ENCODE measurements at places on chromosomes 13 and 19.

- DNase-seq, result no peak
Measured at GRCh38 chr13:61908906-61909615, 493.4 kb upstream of the PCDH20 start.

DNA sequence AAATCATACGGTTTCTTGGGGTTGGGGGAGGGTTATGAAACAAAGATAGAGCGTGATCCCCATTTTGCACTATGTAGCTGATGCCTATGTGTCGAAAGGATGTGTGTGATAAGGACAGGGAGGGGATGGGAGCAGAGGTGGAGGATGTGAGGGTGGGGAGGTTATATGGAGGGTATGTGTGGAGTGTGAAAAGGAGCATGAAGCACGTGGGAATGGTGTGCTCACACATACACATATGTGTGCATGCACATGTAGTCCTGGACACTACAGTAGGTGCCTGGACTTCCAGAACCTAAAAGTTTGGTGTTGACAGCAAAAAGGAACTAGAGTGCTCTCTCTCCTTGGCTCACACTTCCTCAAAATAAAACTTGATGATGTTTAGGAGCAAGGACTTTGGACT is 25.4 kb downstream of the STOML3 start:
- no peak for DNase-seq

DNA sequence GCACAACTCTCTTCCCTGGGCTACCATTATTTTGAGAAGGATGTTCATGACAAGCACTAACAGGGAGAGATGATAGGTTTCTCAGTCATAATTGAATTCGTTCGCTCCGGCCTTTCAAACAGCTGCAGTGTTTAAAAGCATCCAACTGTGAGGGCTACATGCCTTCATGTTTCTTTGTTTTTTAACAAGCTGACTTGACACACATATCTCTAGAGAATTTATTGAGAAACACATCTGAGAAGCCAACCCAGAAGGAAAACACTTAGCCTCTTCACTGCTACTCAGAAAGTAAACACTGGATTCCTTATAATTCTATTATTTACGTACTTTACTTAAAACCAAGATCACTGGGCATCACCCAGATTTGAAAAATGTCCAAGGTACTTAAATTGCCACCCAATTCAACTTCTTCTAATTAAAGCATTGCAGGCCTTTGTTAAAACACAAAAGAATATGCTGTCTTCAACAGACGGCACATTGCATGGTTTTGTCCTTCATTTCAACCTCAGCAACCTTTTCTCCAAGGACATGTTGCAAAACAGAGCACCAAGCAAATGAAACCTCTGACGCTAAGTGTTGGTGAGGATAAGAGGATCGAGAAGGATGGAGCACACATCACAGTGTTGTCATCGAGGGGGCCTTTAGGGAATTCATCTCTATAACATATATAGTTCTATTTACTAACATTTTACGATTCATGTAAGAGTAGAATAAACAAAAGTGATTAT is 75.8 kb downstream of the TBC1D4 start:
- no peak for DNase-seq

- DNase-seq, result peak; percentile 30
Measured at GRCh38 chr19:2461751-2462634, 5.2 kb upstream of the LMNB2 start.

DNA sequence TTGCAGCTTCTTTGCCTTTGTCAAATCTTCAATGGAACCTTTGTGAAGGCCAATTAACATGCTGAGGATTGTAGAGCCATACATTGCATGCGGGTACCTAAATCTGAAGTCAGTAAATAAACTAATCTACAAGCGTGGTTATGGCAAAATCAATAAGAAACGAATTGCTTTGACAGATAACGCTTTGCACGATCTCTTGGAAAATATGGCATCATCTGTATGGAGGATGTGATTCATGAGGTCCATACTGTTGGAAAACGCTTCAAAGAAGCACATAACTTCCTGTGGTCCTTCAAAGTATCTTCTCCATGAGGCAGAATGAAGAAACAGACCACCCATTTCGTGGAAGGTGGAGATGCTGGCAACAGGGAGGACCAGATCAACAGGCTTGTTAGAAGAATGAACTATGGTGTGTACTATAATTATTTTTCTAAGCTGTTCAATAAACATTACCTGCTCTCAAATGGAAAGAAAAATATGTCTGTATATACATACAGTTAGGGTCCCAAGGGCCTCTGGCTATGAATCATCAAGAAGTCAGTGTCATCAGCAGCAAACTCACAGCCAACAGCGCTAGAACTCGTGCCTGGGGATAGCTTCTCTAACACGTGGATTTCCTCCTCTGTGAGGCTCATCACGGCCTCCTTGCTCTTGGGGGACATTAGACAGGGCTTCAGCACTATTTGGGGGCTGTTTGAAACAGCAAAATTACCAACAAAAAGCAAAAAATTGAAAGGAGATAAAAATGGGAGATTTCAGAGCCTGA is 2.9 kb upstream of the CD70 start:
- DNase-seq, result no peak

- DNase-seq, result no peak
Measured at GRCh38 chr13:41075034-41075433, 13.7 kb downstream of the WBP4 start.

GRCh38 chr13:21883713-21884112 is 212.8 kb downstream of the FGF9 start:
- no peak for DNase-seq

- no peak for DNase-seq
Measured at GRCh38 chr19:48461982-48462655, 6.7 kb downstream of the KCNJ14 start.

DNA sequence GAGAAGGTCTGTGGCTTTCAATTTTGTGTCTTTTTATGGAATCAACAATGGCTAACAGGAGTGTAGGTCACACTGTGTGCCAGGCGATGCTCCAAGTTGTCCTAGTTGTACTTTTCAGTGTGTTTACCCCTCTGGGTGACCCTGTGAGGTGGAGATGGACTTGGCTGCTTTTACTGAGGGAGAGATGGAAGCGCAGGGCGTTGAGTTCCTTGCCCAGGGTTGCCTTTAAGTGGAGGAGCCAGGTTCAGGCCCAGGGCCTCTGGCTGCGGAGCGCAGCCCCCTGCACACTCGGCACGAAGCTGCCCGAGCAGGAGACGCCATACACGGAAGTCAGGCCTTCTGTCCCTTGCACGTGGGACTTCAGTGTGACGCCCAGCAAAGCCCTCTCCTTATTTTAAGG is 112.8 kb downstream of the RAB20 start:
- no peak for DNase-seq

DNA sequence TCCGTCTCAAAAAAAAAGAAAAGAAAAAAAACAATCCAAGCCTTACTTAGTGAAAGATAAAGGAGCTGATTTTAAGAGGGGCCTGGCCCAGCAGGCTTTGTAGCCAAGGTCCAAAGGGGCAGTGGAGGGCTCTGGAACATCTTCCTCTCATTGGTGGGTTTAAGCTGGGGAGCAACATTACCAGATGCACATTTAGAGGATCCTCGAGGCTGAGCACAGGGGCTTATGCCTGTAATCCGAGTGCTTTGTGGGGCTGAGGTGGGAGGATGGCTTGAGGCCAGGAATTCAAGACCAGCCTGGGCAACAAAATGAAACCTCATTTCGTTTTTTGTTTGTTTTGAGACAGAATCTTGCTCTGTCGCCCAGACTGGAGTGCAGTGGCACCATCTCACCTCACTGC is 8.0 kb upstream of the TMEM160 start:
- no peak for DNase-seq

GRCh38 chr13:32880636-32881035 is 135.6 kb upstream of the KL start:
- no peak for DNase-seq

DNA sequence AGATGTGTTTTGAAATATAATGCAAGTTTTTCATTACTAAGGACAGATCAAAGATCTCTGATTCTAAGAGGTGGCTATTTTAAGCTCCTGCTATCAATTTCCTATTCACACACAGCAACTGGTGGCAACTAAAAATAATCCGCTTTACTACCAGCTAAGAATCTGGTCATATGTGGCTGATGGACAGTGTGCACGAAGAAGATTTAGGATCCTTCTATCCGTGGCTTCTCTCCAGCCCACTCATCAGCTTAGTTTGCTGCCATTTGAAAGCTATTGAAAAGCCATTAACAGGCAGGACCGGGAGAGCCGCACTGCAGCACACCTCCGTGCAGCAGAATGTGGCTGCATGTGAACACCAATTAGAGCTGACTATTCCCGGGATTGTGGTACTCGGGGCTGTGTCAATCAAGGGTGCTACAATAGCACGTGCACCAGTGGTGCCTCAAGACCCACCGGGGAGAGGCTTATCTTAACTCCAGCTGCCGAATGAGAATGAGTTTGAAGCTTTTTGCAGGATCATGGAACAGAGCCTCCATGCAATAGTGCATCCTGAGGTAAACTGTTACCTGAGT is at the start of gene MYO16:
Gene MYO16 (plus strand): TSS at position 431 of the 572 bp plus-strand sequence. CDS start 234 bp downstream, outside the sequence.
- no peak for DNase-seq

DNA sequence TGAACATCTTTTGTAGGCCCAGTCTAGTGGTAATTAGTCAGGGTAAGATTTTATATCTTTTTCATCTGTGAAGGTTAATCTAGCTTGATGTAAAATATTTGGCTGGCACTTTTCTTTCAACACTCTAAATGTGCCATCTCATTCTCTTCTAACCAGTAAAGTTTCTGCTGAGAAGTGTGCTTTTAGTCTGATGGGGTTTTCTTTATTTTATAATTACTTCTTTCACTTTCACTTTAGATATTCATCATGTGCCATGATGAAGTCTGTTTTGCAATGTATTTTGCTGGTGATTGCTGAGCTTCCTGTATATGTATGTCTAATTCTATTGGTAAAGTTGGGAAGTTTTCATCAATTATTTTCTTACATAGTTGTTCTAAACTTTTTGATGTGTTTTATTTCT is 31.9 kb downstream of the ZNF726 start:
- no peak for DNase-seq

DNA sequence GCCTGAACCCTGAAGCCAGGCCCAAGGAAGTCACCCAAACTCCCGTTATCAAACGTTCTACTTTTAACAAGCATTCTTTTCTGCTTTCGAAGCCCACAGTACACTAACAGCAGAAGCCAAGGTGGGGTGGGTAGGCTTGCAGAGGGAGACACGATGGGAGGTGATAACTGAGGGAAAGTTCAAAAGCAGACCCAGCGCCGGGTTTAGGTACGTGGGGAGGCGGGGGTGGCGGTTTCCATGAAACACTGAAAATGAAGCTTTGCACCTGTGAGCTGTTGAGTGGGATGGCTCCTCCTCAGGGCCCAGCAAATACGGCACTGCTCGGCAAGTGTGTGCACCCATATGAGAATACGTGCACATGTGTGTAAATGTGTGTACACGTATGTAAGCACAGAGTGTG is 49.8 kb downstream of the KLF2 start:
- DNase-seq, result no peak

DNA sequence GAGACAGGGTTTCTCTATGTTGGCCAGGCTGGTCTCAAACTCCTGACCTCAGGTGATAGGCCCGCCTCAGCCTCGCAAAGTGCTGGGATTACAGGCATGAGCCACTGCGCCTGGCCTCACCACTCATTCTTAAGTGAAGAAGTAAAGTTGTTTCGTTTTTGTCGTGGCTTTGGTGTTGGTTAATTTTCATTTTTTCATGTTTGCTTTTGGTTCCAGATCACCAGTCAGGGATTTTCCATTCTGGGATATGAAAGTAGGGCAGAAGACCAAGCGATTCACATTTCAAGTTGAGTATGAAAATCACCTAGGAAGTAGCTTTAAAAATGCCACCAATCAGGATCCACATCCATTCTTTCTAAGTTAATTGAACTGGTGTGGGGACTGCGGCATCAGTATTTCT is 289.9 kb downstream of the DIAPH3 start:
- DNase-seq, result no peak

DNA sequence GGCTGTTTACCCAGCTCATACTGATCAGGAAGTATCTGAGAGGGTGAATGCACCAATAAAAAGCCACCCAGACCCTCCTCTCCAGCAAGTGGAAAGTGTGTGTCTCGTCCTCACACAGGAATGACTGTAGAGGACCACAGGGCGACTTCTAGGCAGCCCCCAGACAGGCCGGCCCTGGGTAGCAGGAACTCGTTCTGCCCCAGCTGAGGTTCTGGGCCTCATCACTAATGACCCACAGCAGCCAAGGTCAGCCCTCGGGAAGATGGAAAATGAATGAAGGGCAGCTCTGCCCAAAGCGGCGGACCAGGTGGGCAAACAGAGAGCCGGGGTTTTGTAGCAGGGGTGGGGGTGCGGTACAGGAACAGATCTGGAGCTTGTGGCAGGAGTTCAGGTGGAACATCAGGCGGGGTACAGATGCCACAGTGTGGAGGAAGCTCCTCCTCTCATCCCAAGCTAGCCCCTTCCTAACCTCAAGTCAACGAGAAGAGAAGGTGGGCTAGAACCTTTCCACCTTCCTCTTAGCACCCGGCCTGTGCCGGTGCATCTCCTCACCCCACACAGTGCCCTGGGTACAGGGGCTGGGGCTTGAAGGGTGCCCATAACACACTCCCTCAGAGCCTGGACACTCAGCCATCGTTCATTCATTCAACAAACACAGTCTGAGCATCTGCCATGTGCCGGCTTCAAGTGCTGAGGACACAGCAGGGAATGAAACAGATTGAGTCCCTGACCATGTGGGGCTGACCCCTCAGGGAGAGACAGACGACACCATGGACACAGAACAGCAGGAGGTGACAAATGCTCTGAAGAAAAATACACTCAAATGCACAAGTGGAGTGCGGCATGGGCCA is 36.2 kb downstream of the RFX2 start:
- DNase-seq, result no peak

DNA sequence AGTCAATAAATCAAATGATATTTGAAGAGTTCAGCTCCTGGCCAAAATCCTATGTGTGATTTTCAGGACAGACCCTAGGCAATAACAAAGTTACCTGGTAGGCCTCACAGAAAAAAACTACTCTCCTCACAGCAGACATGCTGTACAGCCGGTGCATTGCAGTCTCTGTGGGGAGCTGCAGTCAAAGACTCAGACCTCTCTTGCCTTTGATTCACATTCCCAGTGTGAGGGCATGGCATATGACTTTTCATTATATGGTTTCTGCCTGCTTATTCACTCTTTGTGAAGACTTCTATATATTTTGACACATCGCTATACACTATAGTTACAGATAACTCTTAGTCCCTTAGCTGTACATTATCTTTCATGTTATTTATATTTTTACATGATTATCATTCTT is 2684.3 kb upstream of the PCDH20 start:
- no peak for DNase-seq

GRCh38 chr19:4057931-4058692 is 8.6 kb downstream of the ZBTB7A start:
- DNase-seq, result no peak

- DNase-seq, result no peak
Measured at GRCh38 chr19:19533841-19534240, 4.2 kb upstream of the CILP2 start.

GRCh38 chr13:43879755-43880181 is at the start of gene LACC1:
Gene LACC1, plus strand, starts transcription at chr13:43879904. Its CDS starts 1,082 bp downstream, at chr13:43880986.
- no peak for DNase-seq

DNA sequence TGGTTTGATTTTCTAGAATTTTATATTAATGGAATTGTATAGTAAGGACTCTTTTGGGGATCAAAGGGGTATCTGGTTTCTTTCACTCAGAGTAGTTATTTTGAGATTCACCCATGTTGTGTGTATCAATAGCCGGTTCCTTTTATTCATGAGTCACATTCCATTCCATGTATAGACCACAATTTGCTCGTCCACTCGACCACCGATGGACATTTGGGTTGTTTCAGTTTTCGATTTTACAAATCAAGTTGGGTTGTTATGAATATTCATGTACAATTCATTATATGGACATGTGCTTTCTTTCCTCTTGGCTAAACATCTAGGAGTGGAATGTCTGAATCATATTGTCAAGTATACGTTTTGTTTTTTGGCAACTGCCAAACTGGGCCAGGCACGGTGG is 9.6 kb upstream of the EMP3 start:
- no peak for DNase-seq
